ENCODE measurements at places on chromosomes 13 and 19. TPM values are rescaled to one million over a fixed set of nuclear protein-coding genes. Genes with fewer than 3 reads are reported as not detected.

The NLRP12 gene
- total RNA-seq: 0.05 TPM

The ARHGAP33 gene
- 35.8 TPM for total RNA-seq

The GRIN3B gene
- total RNA-seq: 4.6 TPM

The SLC25A23 gene
- total RNA-seq: 18.7 TPM

The MAST1 gene
- 3.1 TPM for total RNA-seq

The NLRP5 gene
- not detected for total RNA-seq

The CGB5 gene
- not detected for total RNA-seq

GRCh38 chr13:24541127-24541475 is 28.5 kb upstream of the PARP4 start:
- no peak for DNase-seq

DNA sequence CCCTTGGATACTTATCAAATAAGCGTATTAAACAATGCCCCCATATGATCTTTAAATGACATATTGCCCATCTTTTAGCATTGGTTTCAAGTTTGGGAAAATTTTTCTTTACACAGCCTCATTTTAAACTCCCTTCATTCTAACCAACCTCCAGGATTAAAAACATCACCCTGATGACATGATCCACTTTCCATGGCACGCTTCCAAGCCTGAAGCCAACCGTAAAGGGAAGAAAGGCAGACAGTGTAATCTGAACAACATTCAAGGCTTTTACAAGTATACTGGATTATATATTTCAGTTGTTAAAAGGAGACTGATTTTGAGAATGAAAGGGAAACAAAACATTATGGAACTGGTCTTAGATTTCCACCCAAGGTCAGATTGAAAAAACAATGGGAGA is 1721.9 kb downstream of the OLFM4 start:
- DNase-seq: no peak

DNA sequence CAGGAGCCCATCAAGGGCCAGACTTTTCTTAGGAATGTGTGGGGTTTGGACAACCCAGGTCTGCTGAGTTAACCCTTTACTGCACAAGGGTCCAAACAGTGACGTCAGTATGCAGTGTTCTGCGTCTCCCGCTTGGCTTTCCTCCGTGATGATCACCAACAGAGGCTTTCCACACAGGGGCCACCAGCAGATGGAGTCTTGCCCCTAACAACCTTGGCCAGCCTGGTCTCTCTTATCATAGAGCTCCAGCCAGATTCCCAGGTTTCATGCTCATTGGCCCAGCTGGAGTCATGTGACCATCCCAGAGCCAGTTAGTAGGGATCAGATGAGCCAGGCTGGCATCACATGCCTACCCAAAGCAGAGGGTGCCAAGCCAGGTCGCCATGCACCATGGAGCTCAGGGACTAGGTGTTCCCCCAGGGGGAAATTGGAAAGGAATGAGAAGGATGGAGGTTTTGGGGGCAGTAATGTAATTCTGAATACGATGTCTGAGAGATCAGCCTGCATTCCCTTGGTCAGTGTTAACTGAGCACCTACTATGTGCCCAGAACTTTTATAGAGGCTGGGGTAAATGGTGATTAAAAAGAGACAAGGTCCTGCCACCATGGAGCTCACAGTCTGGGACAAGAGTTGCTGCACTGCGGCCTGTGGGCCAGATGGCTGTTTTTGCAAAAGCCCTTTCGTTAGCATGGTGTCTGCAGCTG is 61.2 kb downstream of the MYH14 start:
- no peak for DNase-seq

DNA sequence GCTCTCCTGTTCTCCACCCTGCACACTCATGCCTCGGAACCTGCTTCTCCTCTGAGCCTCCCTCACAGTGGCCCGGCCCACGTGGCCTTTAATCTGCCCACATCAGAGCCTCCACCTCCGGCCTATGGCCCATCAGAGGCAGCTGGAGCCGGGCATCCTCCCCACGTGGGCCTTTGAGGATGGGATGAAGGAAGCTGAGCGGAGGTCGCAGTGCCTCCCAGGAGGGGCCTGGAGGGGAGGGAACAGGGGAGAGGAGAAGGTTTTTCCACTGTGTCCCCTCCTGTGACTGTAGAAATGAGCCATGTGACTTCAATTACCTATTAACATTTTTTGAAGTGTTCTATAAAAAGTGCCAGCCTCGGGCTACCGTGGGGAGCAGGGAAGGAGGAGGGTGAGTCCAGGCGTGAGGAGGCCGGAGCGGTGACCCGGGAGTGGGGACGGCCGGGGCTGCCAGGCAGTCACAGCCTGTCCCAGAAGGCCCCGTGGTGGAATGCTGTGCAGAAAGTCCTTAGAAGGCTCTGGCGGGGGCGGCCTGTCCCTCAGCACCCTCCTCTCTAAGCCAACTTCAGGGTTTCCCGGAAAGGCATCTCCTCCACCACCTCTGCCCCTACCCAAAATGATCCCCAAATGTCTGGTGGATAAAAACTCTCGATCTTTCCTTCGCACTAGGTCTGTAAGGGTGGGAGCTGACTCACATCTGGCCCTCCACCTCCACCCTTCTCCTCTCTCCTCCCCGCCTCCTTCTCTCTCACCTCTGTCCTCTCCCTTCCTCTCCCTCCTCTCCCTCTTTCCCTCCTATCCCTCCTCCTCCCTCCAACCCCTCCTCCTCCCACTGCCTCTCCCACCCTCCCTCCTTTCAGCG is 24.8 kb upstream of the SLC1A5 start:
- DNase-seq: no peak

- no peak for DNase-seq
Measured at GRCh38 chr19:5934774-5935472, 20.9 kb downstream of the CAPS start.

GRCh38 chr13:41458187-41458760 is 924 bp downstream of the RGCC start:
- DNase-seq: no peak

GRCh38 chr19:1540365-1540925 is 16.6 kb downstream of the PLK5 start:
- DNase-seq: no peak

GRCh38 chr19:1167687-1168571 is 6.1 kb downstream of the SBNO2 start:
- no peak for DNase-seq

GRCh38 chr13:91398413-91399188 is at the start of gene GPC5:
Gene GPC5, plus strand, starts transcription at chr13:91398621.
- DNase-seq: no peak

DNA sequence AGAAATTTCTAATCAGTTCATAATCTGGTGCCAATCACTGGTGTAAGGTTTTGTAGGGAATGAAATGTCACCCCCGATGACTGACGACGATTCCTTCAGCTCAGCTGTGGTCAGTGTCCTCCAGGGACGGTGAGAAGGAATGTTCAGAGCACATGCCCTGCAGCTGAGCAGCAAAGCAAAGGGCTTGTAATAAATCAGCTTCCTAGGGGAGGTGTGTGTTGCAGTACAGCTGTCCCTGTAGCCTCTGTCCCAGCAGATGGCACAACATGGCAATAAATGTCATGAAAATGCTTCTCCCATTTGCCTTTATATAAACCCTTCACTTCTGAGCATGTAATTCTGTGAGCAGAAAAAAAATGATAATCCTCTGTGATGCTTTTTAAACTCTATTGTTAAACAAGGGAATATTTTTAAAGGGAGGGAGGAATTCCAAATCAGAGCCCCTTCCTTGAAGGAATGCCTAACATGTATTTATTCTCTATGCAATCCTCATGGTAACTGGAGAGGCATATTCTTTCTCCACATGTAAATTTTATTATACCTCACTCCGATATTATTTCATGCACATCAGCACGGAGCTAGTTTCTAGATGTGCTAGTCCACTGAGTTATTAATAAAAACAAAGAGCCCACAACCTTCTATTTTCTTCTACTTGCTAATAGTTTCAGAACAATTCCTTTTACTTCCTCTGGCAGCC is 102.5 kb downstream of the FAM216B start:
- DNase-seq: no peak

DNA sequence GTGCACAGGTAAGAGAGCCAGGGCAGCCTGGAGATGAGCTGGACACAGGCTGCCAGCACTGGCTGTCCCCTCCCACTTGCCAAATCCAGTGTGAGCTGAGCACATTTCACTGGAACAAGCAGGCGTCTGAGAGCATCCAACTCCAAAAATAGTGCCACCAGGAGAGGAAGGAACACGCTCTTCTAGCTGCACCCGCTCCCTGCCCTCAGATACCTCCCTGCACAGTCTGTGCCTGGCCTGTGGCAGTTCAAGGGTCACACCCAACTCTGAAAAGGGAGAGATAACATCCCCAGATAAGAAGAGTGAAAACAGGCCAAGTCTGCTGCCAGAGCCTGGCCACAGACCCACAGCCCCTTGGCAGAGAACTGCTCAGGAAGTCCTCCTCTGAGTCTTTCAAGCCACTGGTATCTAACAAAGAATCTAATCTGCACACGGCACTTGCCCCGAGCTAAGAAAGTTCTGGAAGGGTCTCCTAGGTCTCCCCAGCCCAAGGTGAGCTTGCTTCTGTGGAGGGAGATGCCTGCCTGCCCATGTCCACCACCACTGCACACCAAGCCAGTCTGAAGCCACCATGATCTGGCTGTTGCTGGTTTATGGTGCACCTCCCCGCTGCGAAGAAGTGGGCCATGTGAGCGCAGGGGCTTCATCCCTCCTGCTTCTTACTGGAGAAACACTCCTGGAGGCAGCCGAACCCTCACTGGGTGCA is 14.7 kb downstream of the ELL start:
- DNase-seq: no peak

Data from Panc1 (cell line).